Naive B cell (primary cell): ENCODE measurements at places on chromosomes 11 and 22. TPM values are rescaled to one million over a fixed set of nuclear protein-coding genes. Genes with fewer than 3 reads are reported as not detected.

- no peak overlapping the region for H3K4me3 ChIP-seq
- peaks cover 10% of the 10 kb centered on the region for H3K36me3 ChIP-seq
- H3K27ac ChIP-seq, result no peak overlapping the region
- no peak for DNase-seq
- H3K4me1 ChIP-seq, result no peaks in the 10 kb centered on the region
These were observed 1045.3 kb downstream of the BRD1 start for GRCh38 chr22:48782326-48782725.

DNA sequence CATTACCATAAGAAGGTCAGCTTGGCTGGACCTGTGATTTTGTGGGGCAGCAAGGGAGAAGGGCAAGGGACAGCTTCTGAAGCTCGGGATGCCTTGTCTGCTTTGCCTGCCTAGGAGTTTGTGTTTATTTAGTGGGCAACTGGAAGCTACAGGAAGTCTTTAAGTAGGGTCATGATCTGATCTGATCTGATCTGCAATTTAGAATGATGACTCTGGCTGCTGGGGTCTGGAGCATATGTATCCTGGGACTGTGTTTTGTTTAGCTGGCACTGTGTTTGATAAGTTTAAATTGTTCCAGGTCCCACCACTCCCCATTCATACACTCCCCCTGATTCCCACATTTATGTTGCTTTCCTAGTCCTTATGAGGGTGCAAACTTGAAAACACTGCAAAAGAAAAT, 47.7 kb upstream of the HTATIP2 start:
- DNase-seq, result no peak
- no peaks in the 10 kb centered on the region for H3K36me3 ChIP-seq
- H3K4me1 ChIP-seq, result no peaks in the 10 kb centered on the region
- H3K4me3 ChIP-seq, result no peak overlapping the region
- no peak overlapping the region for H3K27ac ChIP-seq
- H3K27me3 ChIP-seq, result peaks cover 38% of the 10 kb centered on the region

CREB3L1 gene
- polyA plus RNA-seq, result not detected

MS4A15 gene
- not detected for polyA plus RNA-seq

DNA sequence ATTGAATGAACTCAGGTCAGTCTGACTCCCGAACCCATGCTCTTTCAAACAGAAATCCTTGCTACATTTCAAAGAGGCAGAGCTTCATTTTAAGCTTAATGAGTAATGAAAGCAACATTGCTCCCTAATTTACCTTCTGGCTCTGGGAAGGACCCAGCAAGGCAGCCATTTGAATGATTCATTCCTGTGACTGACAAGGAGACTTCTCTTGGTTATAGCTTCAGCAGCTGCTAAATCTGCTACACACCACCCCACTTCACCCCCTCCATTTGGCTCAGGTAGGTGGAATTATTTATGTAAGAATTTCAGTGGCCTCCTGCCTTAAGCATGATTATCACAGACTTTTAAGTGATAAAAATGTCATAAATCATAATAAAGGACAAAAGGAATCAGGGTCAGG, 117.7 kb downstream of the KCNC1 start:
- H3K27me3 ChIP-seq, result no peaks in the 10 kb centered on the region
- H3K4me3 ChIP-seq, result no peak overlapping the region
- no peak for DNase-seq

- H3K36me3 ChIP-seq, result peaks cover 4% of the 10 kb centered on the region
- H3K27me3 ChIP-seq, result no peaks in the 10 kb centered on the region
- no peak for DNase-seq
- no peak overlapping the region for H3K4me3 ChIP-seq
- H3K27ac ChIP-seq, result no peak overlapping the region
These were observed 8.2 kb downstream of the ARVCF start for GRCh38 chr22:20008221-20008995.
